ENCODE measurements at places on chromosomes 2 and 18.
A peak's percentile ranks its signal among the peaks of the same experiment; 100 is the strongest.

DNA sequence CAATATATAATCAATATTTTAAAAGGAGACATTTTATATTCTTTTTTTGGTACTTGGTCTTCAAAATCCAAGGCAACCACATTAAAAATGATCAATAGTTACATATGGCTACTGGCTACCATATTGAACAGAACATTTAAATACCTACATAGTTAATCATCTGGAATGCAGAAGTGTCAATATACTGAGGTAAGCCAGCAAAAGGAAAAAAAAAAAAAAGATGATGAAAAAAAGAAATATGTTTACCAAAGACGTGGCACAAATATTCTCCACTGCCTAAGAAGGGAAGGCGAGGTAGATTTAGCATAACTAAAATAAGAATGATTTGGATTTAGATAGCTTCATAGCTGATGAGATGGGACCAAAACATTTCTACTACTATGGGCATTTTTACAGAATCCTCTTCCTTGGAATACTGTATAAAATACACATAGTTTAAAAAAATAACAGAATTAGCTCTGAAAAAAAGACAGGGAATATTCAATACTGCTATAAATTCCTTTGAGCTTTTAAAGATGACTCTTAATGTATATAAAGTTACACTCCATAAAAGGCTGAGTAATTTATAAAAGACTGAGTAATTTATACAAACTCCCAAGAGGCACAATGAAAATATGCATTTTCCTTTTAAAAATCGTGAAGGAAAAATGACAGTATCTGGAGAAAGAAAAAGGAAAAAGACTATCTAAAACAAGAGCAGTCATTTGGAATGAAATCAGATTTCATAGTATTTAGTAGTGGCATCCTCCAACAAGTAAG is 63.5 kb downstream of the CDH2 start:
- no peak for DNase-seq

DNA sequence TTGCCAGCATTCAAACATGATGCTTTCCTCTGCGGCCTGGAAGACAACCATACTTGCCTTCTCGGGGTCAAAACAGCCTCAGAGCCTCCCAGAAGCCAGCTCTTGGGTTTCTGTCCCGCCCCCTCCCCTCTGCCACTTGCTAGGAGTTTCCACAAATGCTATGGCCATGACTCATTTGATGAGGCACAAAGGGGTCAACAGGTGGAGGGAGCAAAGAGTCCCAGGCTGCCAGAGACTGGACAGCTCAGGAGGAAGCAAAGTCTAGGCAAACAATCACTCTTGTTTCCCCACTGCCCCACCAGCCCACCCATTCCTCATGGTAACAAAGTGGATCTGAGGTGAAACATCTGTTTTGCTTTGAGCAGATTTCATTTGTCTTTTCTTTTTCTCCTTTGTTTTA is 551.1 kb downstream of the TNS1 start:
- DNase-seq: no peak

GRCh38 chr2:128076461-128077106 is 14.4 kb upstream of the UGGT1 start:
- no peak for DNase-seq

DNA sequence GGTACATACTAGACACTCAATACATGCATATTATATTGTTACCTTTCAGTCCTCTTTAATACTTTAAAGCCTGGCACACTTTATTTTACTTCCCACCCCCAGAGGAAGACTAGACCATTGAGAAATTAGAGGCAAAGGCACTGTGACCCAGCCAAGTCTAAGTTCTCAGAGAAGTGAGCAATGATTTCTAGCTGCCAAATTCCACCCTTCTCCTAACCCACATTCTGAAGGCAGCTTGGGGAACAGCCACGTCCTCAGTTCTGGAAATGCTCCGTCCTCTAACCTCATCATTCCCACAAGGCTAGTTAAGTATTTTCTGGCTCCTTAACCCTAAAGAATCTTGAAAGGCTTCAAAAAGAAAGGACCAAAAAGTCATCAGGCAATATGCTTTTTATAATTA is 86.6 kb downstream of the COL5A2 start:
- no peak for DNase-seq

GRCh38 chr2:47617523-47618271 is 165.2 kb upstream of the MSH6 start:
- no peak for DNase-seq

GRCh38 chr18:25019931-25020330 is 332.0 kb downstream of the ZNF521 start:
- no peak for DNase-seq

DNA sequence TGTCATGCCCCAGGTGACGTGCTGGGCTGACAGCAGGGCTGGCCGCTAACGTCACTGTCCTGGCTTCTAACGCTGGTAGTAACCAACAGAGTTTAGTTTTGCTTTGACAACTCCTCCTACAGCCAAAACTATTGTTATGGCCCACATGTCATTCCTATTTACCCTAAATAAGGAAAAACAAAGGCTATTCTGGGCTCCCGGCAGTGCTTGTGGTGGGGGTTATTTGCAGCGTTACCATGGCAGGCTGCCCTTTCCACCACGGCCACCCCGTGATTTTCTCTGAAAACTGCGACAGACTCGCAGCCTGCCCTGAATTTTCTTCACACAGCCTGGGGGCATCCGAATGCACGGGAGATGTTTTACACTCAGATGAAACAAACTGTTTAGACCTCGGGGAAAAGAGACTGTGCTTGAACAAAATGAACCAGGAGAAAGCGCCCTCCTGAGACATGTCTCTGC is 115.2 kb downstream of the FAM210A start:
- DNase-seq: no peak

DNA sequence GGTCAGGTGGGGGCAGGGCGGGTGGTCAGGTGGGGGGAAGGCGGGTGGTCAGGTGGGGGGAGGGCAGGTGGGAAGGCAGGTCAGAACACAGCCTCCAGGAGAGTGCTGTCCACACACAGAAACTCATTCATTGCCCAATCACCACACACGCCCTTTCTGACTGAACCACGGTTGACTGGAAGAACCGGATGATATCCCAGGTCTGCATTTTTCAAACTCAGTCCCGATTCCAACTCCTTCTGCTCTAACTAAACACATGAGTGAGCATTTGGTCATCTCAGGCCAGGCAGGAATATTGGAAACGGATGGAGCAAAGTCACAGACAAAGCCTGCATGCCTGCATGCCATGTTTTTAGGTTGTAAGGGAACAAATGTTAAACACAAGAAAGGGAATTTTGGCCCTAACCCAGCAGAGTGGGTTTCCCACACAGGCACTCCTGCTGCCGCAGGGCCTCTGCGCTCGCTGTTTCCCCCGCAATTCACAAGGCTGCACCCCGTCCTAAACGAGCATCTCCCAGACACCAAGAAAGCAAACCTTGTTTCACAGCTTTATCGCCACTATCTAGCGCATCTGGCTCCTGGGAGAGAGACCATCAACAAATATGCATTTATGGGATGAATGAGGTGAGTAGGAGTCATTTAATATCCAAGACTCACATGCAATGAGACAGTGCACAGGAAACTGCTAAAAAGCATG is 100.1 kb downstream of the ZNF516 start:
- DNase-seq: no peak

DNA sequence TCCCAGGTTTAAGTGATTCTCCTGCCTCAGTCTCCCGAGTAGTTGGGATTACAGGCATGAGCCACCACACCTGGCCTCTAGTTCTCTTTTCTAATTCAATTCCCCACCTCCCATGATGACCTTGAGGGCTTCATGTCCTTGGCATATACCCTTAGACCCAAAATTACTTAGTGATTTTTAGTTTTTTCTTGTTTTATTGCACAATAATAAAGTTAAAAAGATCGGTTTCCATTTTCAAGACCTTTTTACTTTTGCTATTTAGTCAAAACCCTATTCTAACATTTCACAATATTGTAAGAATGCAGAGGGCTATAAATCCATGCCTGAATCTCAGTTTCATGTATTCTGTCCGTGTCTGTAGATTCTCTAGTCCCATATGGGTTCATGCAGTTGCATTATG is 354.6 kb upstream of the FANCL start:
- DNase-seq: no peak

DNA sequence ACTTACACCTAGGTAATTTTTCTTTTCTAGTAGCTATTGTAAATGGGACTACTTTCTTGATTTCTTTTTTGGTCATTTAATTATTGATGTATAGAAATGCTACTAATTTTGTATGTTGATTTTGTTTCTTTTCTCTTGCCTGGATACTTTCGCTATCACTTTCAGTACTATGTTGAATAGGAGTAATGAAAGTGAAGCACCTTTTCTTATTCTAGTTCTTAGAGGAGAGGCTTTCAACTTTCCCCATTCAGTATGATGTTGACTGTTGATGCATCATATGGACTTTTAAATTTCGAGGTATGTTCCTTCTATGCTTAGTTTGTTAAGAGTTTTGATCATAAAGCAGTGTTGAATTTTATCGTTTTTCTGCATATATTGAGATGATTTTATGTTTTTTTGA is 142.5 kb downstream of the CDH19 start:
- DNase-seq: no peak

DNA sequence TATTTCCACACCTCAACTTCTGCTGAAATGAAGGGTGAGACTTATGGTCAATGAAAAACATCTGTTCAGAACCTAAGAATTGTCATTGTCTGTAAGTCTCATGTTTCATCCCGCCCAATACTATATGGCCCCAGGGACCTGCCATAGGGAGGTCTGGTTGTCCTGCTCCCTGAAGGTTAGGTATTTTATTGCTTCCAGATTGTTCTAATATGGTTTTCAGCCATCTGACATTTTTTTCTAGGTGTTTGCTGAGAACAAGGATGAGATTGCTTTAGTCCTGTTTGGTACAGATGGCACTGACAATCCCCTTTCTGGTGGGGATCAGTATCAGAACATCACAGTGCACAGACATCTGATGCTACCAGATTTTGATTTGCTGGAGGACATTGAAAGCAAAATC is 7.3 kb downstream of the XRCC5 start:
- DNase-seq: no peak

DNA sequence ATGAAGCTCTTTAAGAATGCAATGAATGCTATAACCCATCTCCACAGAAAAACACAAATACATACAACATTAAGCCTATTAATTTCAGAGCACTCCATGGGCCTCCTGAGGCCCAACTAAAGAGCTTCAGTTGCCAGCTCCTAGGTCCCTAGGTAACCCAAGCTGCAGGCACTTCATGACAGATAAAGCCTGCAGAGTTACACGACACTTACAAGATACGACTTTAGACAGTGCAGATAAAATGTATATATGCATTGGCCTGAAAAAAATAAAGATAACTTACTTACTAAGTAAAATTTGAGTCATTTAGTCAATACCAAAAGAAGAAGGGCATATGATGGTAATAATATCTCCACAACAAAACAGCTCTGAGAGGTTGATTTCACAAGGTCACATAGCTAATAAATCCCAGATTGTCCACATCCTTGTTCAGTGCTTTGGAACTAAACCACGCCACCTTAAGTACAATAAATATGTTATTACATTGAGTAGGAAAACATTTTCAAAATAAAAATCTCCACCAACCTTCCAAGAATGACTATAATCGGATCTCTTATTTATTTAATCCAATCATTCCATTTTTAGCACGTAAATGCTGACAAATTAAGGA is 3.4 kb downstream of the MAP4K3 start:
- no peak for DNase-seq

GRCh38 chr2:54579682-54580620 is 123.8 kb downstream of the SPTBN1 start:
- peak; percentile 82 for DNase-seq

DNA sequence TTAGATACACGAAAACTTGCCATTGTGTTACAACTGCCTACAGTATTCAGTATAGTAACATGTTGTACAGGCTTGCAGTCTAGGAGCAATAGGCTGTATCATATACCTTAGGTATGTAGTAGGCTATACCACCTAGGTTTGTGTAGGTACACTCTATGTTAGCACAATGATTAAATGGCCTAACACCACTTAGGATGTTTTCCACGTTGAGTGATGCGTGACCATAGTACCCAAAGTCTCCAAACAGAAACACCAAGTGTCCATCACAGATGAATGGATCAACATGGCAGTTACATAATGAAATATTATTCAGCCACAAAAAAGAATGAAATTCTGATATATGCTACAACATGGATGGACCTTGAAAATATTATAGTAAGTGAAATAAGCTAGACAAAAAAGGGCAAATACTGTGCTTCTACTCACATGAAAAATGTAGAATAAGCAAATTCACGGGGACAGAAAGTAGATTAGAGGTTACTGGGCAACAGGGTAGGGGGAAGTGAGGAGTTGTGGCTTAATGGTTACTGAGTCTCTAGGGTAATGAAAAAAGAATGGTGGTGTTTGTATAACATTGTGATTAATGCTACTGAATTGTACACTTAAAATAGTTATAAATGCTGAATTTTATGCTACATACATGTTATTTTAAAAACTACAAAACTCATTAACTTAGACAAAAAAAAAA is 62.6 kb downstream of the TMEM131 start:
- DNase-seq: no peak

DNA sequence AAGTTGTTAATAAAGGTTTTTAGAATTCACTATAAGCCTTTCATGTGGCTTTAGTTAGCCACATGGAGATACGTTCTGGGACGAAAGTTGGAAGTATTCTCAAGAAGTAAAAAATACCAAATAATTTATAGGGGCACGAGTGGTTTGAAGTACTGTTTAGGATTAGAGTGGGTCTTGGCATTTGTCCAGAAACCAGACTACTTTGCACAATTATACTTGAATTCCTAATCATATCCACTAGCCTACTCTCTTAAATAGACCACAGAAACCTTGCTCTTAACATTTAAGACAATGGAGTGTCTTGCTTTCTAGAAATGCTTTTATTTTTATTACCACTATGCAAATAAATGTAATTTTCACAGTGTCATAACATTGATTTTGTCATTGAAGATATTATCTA is 44.6 kb downstream of the UBE2E3 start:
- no peak for DNase-seq

- no peak for DNase-seq
Observed at GRCh38 chr2:184312970-184313369, 285.4 kb upstream of the ZNF804A start.

GRCh38 chr2:39919511-39920306 is 140.7 kb upstream of the THUMPD2 start:
- peak; percentile 65 for DNase-seq

DNA sequence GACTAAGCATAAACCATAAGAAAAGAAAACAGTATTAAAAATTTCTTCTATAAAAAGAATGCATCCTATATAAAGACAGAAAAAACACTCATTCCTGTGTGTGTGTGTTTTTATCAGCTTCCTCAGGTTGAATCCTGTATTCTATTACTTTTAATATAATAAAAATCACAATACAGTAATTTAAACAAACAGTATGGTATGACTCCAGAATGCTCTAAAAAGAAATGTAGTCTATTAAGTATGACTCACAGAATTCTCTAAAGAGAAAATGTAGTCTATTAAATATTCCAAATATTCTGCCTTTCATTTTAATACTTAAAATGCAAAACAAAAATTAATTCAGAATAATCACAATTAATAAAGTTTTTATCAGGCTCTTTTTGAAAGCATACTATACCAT is 19.8 kb downstream of the CCDC88A start:
- no peak for DNase-seq

DNA sequence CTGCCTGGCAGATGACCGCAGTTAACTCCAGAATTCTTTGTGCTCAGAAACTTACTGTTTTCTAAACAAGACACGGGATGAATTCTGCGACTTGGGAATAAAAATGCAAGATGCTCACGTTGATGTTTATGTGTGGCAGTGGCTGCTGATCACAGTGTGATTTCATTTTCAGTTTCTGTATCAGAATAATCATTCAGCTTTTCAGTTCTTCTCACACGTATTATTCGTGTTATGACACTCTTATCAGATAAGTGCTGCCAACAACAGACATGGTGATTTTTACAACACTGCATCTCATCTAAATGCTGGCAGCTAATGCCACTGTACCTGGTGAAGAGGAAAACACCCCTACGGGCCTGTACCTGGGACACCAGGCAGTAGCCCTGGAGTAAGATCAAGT is 272.9 kb upstream of the REV1 start:
- no peak for DNase-seq
